ENCODE measurements at places on chromosomes 2 and 18. TPM values are rescaled to one million over a fixed set of nuclear protein-coding genes. Genes with fewer than 3 reads are reported as not detected.

Gene MOGAT1
- not detected for polyA plus RNA-seq

Gene CIB4
- 0.33 TPM for polyA plus RNA-seq

Gene MAB21L4
- 1.8 TPM for polyA plus RNA-seq

Gene SGPP2
- 17.4 TPM for polyA plus RNA-seq

Gene CCBE1
- polyA plus RNA-seq = 33.2 TPM

Gene DNAH6
- 2.2 TPM for polyA plus RNA-seq

Gene TRPM8
- polyA plus RNA-seq = not detected

Gene REG3A
- not detected for polyA plus RNA-seq

Gene CIAO1
- 82.0 TPM for polyA plus RNA-seq

- no peak for DNase-seq
These were observed 2.0 kb downstream of the CDC42EP3 start for GRCh38 chr2:37669446-37669845.

DNA sequence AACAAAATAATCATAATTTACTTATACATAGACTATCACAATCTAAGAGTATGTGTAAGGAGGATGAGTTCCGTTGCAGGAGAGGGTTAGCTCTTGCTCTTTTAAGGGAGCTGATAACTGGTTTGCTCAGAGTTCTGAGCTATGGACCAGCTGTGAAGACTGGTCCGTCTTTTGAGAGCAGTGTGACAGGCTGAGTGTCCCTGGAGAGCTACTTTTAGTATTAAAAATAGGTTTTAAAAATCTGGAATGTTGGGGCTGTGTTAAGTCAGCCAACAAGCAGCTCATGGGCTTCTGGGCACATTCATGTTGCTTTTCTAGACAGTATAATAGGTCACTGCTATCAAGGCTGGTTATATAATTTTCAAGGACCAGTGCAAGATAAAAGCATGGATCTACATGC, 41.5 kb upstream of the TMEM131 start:
- no peak for DNase-seq

DNA sequence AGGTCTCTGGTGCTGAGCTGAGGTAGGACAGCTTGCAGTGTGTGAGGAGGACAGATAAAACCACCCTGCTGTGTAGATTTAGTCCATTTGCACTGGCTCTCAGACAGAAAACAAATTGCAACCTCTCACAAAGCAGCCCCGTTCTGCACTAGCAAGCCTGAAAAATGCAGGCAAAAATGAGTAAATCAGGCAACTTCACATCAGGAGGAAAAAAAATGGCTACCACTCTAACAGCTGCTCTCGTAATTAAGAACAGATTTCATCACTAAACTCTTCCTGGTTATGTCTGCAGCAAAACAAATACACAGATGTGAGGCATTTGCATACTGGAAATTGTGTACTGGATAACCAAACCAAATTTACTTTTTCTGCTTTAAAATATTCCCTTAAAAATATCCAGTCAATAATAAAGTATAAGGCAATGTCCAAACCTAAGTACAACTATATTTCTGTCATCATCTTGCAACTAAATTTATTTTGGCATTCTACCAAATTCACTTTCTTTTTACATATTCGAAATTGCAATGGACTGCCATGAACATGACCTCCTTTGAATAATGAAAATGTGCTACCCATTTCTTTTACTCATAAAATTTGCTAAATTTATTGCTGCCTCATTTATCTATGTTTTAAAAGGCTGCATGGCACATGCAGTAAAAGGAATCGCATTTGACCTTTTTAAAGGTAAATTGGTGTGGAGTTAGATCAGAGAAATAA, 157.4 kb downstream of the AFF3 start:
- DNase-seq = no peak

GRCh38 chr2:219870041-219870440, 242.6 kb downstream of the SLC4A3 start:
- DNase-seq = no peak

GRCh38 chr2:217086038-217086522, 226.2 kb upstream of the TNP1 start:
- DNase-seq = no peak

DNA sequence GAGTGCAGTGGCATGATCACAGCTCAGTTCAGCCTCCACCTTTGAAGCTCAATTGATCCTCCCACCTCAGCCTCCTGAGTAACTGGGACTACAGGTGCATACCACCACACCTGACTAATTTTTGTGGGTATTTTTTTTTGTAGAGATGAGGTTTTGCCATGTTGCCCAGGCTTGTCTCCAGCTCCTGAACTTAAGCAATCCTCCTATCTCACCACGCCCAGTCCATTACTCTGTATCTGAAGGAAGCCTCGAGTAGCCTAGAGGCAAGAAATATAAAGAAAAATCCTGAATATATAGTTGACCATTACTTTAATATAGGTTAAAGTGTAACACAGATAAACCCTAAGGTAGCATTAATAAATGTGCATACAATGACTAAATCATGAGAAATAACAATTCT, 686.8 kb upstream of the PIK3C3 start:
- DNase-seq = no peak

DNA sequence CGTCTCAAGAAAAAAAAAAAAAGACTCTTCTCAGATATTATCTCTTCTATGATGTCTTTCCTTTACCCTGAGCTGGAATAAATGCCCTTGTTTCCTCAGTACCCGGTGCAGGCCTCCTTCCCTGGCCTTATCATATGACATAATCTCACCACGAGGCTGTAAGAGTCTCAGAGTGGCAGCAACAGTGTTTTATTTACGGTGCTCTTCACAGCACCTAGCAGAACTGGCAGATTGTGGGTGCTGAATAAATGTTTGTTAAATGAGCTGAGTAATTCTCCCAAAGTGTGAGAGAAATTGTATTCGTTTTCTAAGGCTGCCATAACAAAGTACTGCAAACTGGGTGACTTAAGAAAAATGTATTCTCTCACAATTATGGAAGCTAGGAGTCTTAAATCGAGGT, 82.8 kb upstream of the CD28 start:
- no peak for DNase-seq

- DNase-seq = no peak
These were observed 180.9 kb downstream of the TRABD2A start for GRCh38 chr2:84700006-84700405.

- DNase-seq = no peak
These were observed 125.6 kb upstream of the TACR1 start for GRCh38 chr2:75324861-75325284.
